Tibial nerve (tissue), 4 donors: ENCODE measurements at places on chromosomes 13 and 19.

DNA sequence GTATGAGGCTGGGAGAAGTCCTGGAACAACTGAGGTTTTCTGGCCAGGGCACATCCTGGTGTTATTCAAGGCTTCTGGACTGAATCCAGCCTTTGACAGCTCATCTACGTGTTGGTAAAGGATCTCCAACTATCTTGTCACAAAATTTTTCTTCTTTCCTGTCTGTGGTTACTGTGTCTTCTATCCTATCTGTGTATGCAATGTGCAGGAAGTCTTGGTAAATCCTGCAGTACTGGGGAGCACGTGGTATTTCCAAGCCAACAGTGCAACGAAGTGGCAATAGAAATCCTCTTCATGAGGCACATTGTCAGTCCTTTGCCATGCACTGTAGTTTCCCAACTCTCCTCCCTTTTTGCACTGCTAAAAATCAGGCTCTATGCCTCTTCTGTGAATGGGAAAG lies 86.7 kb downstream of the ZNF100 start:
- no peaks in the 10 kb centered on the region for H3K36me3 ChIP-seq
- no peaks in the 10 kb centered on the region for H3K27me3 ChIP-seq
- DNase-seq: no peak
- H3K27ac ChIP-seq: no peak overlapping the region
- H3K4me3 ChIP-seq: no peak overlapping the region

DNA sequence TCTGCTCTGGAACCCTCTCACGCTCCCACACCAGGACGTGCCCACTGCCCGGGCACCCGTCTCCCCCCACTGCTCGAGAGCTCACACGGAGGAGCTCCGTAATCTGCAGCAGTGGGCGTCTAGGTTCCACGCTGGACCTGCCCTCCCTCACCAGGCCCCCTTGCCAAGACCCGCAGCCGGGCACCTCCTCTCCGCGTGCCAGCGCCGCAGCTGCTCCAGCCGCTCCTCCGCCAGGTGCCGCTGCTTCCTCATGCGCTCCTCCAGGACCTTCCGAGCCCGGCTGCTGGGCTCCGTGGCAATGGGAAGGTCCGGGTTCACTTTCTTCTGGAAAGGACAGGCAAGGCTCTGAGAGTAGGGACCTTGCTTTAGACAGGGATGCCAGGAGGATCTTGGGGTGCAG lies 35.0 kb upstream of the MATK start:
- no peaks in the 10 kb centered on the region for H3K4me1 ChIP-seq
- H3K27ac ChIP-seq: no peak overlapping the region
- DNase-seq: no peak
- no peak overlapping the region for H3K4me3 ChIP-seq
- no peaks in the 10 kb centered on the region for H3K27me3 ChIP-seq
- H3K36me3 ChIP-seq: no peaks in the 10 kb centered on the region

GRCh38 chr13:37690361-37690760 lies 91.8 kb upstream of the POSTN start:
- DNase-seq: no peak
- H3K27me3 ChIP-seq: no peaks in the 10 kb centered on the region
- no peaks in the 10 kb centered on the region for H3K4me1 ChIP-seq
- H3K27ac ChIP-seq: no peak overlapping the region

DNA sequence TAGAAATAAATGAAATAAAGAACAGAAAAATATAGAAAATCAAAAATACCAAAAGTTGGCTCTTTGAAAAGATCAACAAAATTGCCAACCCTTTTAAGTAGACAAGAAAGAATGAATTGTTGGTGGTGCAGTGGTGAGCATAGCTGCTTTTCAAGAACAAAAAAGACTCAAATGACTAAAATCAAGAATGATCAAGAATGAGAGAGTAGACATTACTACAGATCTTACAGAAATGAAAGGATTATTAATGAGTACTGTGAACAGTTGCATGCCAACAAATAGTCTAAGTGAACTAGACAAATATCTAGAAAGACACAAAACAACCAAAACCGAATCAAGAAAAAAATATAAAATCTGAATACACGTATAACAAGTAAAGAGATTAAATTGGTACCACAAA lies 53.9 kb downstream of the FNDC3A start:
- H3K27me3 ChIP-seq: no peaks in the 10 kb centered on the region
- H3K36me3 ChIP-seq: peaks cover 8% of the 10 kb centered on the region
- no peak for DNase-seq
- no peaks in the 10 kb centered on the region for H3K4me1 ChIP-seq
- H3K4me3 ChIP-seq: no peak overlapping the region
- H3K27ac ChIP-seq: no peak overlapping the region

DNA sequence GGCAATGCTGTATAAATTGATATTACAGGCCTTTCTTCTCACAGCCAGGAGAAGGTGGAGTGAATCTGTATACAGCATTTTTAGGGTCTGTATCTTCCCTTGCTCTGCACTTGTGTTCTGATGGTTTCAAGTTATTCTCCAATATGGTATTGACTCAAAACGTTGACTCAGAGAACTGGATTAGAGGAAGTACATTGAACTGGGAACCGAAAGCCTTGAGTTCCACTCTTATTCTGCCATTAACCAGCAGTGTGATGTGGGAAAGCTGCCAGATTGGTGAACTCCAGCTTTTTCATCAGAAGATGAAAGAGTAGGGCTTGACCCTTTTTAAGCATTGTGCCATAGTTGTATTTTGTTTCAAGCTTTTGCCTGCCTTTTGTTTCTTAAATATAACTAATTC lies 167.7 kb downstream of the SPRY2 start:
- H3K36me3 ChIP-seq: no peaks in the 10 kb centered on the region
- no peaks in the 10 kb centered on the region for H3K4me1 ChIP-seq
- H3K27me3 ChIP-seq: no peaks in the 10 kb centered on the region
- no peak overlapping the region for H3K4me3 ChIP-seq
- no peak for DNase-seq

DNA sequence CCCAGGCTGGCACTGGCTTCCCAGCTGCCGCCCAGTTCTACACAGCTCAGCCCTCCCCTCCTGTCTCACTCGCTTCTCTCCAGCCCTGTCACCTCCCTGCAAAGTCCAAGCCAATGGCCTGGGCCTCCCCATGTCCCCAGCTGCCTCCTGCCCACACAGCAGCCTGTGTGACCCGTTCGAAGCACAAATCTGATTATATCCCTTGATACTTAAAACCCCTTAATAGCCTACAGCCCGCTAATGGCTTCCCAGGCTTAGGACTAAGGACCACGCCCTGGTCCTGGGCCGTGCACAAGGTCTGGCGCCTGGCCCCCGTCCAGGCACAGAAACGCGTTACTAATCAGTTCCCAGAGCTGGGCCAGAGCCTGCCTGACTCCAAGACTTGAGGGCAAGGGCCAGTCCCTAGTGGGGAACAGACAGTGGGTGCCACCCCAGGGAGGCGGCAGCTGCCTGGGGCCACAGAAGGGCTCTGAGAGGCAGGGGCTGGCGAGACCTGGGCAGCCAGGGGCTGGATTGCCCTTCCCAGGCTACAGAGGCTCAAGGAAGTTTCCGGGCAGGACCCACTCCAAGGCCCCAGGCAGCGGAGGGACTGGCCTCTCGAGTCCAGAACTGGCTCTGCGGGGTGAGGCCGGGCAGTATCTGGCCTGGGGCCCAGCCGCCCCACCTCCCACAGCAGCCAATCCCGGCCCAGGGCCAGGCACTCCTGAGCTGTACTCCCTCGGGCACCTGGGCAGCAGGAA lies 10.4 kb downstream of the XAB2 start:
- DNase-seq: no peak
- no peak overlapping the region for H3K4me3 ChIP-seq
- peaks cover 76% of the 10 kb centered on the region for H3K36me3 ChIP-seq
- H3K4me1 ChIP-seq: peaks cover 8% of the 10 kb centered on the region
- no peak overlapping the region for H3K27ac ChIP-seq

DNA sequence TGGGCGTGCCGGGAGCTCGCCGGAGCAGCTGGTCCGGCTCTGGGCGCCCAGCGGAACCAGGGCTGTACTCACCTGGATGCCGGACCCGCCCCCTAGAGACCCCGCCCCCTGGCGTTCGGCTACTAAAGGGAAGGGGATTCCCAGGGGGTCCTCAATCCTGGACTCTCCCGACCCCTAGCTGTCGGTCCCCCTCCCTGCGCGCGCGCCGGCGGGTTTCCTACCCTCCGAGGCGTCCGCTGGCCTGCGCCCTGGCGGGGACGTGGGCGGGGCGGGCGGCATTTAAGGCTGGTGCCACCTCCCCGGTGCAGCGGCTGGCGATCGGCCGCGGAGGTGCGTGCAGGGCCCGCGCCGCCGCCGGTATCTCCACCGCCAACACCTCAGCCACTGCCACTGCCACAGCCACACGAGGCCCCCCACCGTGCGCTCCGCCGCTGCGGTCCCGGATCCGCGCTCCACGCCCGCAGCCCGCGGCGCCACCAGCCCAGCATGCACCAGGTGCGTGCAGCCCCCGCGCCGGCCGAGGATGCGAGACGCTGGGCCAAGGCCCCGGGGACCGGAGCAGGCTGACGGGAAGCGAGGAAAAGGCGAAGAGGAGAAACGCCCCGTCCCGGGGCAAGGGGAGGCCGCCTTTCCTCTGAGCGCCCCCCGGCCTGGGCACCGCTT lies at the start of gene ATP12A:
Gene ATP12A, plus strand, starts transcription at position 151 of the 663 bp plus-strand sequence. Its CDS starts 336 bp downstream, at position 487.
- H3K4me3 ChIP-seq: peak within 1 kb of the TSS; percentile 40
- H3K27me3 ChIP-seq: peaks cover 46% of the 10 kb centered on the region
- H3K36me3 ChIP-seq: no peaks in the 10 kb centered on the region
- no peaks in the 10 kb centered on the region for H3K4me1 ChIP-seq
- DNase-seq: no peak

- H3K4me1 ChIP-seq: peaks cover 30% of the 10 kb centered on the region
- no peaks in the 10 kb centered on the region for H3K36me3 ChIP-seq
- no peak overlapping the region for H3K27ac ChIP-seq
These were observed 99.5 kb downstream of the SIPA1L3 start for GRCh38 chr19:38006361-38007045.

DNA sequence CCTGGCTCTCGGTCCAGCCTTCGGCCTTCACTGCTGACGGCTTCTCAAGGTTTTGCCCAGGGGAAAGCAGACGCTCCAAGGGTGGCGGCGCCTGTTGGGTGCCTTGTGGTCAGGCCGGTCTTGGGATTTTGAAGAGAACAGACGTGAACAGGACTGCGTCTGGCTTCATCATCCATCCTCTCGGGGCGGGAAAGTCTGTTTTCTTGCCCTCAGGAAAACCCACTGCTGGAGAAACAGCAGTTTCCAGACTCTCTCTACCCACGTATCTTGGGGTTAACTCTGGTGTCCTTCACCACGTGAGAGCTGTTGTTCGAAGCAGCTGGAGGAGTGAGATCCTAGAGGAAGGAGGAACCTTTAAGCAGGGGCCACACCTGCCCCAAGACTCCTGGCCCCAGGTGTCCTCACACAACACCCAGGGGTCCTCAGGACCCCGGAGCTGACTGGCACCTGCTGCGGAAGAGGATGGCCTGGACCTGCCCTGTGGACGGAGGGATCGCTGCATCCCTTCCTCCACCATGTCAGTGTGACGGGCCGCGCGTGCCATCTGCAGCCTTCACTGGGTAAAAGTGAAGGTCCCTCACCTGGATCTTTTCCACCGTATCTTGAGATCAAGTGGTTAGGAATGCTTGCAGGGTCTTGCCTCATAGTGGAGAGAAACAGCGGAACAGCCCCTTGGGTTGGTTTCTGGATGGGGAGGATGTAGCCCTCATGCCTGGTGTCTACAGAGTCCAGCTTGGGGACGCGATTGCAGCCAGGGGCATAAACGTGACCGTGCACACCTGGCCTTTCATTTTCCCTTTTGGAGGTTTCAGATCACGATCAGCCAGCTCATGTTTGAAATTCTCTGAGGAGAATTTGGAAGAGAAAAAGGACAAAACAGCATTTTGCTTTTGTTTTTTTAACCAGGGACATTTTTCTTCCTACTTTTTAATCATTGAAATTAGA lies 69.5 kb upstream of the MCF2L start:
- no peak for DNase-seq
- no peaks in the 10 kb centered on the region for H3K27me3 ChIP-seq
- no peaks in the 10 kb centered on the region for H3K36me3 ChIP-seq
- H3K4me1 ChIP-seq: peaks cover 9% of the 10 kb centered on the region
- H3K4me3 ChIP-seq: no peak overlapping the region

GRCh38 chr19:58009666-58010301 lies 7.2 kb upstream of the ZNF606 start:
- no peaks in the 10 kb centered on the region for H3K4me1 ChIP-seq
- H3K36me3 ChIP-seq: peaks cover 59% of the 10 kb centered on the region
- H3K27ac ChIP-seq: peak overlapping the region; percentile 70
- no peak for DNase-seq

DNA sequence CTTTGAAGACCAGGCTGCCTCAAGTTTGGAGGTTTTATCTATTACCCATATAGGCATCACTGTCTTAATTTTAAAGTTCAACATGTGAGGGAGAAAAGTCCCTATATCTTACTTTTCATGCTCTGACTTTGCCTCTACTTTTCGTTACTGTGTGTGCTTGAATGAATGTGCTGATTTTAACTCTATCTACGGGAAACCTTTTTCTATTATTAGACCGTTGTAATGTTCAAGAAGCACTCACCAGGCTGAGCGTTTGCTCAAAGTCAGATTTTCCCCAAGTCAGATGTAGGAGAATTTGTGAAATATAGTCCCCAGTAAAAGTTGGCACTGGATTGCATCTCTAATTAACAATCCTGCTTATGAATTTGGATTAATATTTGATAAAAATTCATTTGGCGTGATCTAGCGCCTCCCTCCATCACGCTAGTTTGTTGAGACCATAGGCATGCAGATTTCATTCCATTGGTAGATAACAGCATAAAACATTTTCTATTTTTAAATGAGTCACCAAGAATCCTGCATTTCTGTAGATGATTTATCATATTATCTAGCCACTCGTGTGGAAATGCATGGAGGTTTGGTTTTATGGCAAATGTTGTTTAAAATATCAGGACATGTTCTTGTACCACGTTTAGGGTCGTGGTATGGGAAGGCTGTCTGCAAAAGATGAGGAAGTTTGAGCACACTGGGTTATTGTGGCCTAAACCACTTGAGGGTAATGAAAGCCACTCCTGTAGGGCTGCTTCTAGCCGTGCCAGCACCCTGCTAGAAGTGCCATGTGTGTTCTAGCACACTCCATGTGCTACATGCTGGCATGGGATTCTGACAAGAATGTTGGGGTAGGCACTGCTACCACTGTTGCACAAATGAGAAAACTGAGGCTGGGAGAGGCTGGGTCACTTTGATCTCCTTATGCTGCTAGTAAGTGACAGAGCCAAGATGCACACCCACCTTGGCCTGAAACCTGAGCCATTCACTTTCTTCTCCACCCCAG lies 179.4 kb downstream of the FGF9 start:
- no peaks in the 10 kb centered on the region for H3K27me3 ChIP-seq
- no peaks in the 10 kb centered on the region for H3K36me3 ChIP-seq
- no peak for DNase-seq

GRCh38 chr19:5037936-5038335 lies 69.0 kb downstream of the KDM4B start:
- no peak for DNase-seq
- peaks cover 51% of the 10 kb centered on the region for H3K4me1 ChIP-seq

- no peak for DNase-seq
- peaks cover 29% of the 10 kb centered on the region for H3K27me3 ChIP-seq
- peak overlapping the region; percentile 62 for H3K4me3 ChIP-seq
- H3K36me3 ChIP-seq: no peaks in the 10 kb centered on the region
These were observed 802 bp downstream of the CDC37 start for GRCh38 chr19:10402441-10403038.

GRCh38 chr19:5075597-5075996 lies 106.7 kb downstream of the KDM4B start:
- no peaks in the 10 kb centered on the region for H3K4me1 ChIP-seq
- no peaks in the 10 kb centered on the region for H3K27me3 ChIP-seq
- no peak overlapping the region for H3K4me3 ChIP-seq
- no peak for DNase-seq
- peaks cover 4% of the 10 kb centered on the region for H3K36me3 ChIP-seq

- H3K4me1 ChIP-seq: no peaks in the 10 kb centered on the region
- H3K36me3 ChIP-seq: no peaks in the 10 kb centered on the region
- no peak for DNase-seq
- H3K4me3 ChIP-seq: no peak overlapping the region
These were observed 457.6 kb upstream of the GPC6 start for GRCh38 chr13:92769046-92769445.
